Chondrocyte (in vitro differentiated cells): ENCODE measurements at places on chromosomes 1 and 21. TPM values are rescaled to one million over a fixed set of nuclear protein-coding genes. Genes with fewer than 3 reads are reported as not detected.

The CELA2B gene
- total RNA-seq: not detected in 3 replicates

DNA sequence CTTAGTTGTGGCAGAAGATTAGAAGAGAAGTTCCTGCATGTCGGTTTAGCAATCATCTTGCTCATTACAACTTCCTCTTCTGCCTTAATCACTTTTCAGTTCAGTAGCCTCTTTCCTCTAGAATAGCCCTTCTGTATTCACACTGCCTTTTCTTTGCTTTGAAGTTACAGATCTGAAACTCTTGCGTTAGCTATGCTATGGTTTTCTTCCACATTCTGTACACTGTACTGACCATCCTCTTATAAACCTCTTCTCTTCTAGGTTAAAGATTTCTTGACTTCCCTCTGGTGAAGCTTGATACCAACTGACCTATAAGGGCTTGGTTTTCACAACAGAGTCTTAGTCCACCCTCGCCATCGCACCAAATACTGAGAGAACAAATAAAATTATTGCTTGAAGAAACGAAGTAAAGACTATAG, 35.0 kb downstream of the C21orf91 start:
- no peak overlapping the region for H3K4me3 ChIP-seq
- peaks cover 23% of the 10 kb centered on the region for H3K36me3 ChIP-seq
- no peak for DNase-seq
- no peaks in the 10 kb centered on the region for H3K4me1 ChIP-seq

The TSHB gene
- not detected in 3 replicates for total RNA-seq

GRCh38 chr21:41821756-41822431, 55.0 kb upstream of the RIPK4 start:
- H3K4me3 ChIP-seq: no peak overlapping the region
- peaks cover 14% of the 10 kb centered on the region for H3K36me3 ChIP-seq
- H3K27ac ChIP-seq: no peak overlapping the region
- peaks cover 8% of the 10 kb centered on the region for H3K4me1 ChIP-seq
- H3K27me3 ChIP-seq: no peaks in the 10 kb centered on the region

- H3K4me1 ChIP-seq: peaks cover 31% of the 10 kb centered on the region
- no peak overlapping the region for H3K27ac ChIP-seq
- no peaks in the 10 kb centered on the region for H3K36me3 ChIP-seq
- H3K27me3 ChIP-seq: no peaks in the 10 kb centered on the region
Observed at GRCh38 chr1:43529206-43529731, 1.4 kb upstream of the PTPRF start.

The ESRRG gene
- total RNA-seq: not detected in 3 replicates

The KPRP gene
- not detected in 3 replicates for total RNA-seq

The TPTE gene
- not detected in 3 replicates for total RNA-seq

GRCh38 chr1:95701450-95702173, 467.6 kb downstream of the RWDD3 start:
- H3K27me3 ChIP-seq: no peaks in the 10 kb centered on the region
- peak; percentile 82 for DNase-seq
- H3K27ac ChIP-seq: no peak overlapping the region
- H3K36me3 ChIP-seq: no peaks in the 10 kb centered on the region
- H3K4me1 ChIP-seq: no peaks in the 10 kb centered on the region

- no peak overlapping the region for H3K27ac ChIP-seq
- no peak for DNase-seq
- H3K36me3 ChIP-seq: no peaks in the 10 kb centered on the region
- H3K27me3 ChIP-seq: no peaks in the 10 kb centered on the region
Observed at GRCh38 chr1:51189421-51190073, 46.5 kb upstream of the RNF11 start.

The NBPF6 gene
- not detected in 3 replicates for total RNA-seq

DNA sequence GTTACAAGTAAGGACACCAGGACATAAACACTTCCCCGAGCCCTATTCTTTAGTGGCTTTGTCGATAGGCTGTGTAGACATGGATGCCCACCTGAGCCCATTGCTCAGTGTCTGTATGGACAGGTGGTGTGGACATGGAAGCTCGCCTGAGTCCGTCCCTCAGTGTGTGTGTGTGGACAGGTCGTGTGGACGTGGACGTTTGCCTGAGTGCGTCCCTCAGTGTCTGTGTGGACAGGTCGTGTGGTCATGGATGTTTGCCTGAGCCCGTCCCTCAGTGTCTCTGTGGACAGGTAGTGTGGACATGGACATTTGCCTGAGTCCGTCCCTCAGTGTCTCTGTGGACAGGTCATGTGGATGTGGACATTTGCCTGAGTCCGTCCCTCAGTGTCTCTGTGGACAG, 38.7 kb upstream of the COL6A2 start:
- peak overlapping the region; percentile 81 for H3K27ac ChIP-seq
- no peak overlapping the region for H3K4me3 ChIP-seq
- no peaks in the 10 kb centered on the region for H3K36me3 ChIP-seq
- peak; percentile 62 for DNase-seq

The SLC44A5 gene
- 0.18 to 0.39 TPM (median 0.20 TPM) in 3 replicates for total RNA-seq

The SERPINC1 gene
- 0.22 to 0.51 TPM in 2 of 3 replicates, not detected in the other for total RNA-seq

GRCh38 chr1:95176861-95177260, 57.1 kb upstream of the RWDD3 start:
- peaks cover 6% of the 10 kb centered on the region for H3K4me1 ChIP-seq
- peaks cover 2% of the 10 kb centered on the region for H3K36me3 ChIP-seq
- no peaks in the 10 kb centered on the region for H3K27me3 ChIP-seq
- no peak overlapping the region for H3K4me3 ChIP-seq

The FLAD1 gene
- total RNA-seq: 23.0 to 30.8 TPM (median 28.7 TPM) in 3 replicates

The KCNA2 gene
- 0.12 to 0.33 TPM (median 0.17 TPM) in 3 replicates for total RNA-seq

DNA sequence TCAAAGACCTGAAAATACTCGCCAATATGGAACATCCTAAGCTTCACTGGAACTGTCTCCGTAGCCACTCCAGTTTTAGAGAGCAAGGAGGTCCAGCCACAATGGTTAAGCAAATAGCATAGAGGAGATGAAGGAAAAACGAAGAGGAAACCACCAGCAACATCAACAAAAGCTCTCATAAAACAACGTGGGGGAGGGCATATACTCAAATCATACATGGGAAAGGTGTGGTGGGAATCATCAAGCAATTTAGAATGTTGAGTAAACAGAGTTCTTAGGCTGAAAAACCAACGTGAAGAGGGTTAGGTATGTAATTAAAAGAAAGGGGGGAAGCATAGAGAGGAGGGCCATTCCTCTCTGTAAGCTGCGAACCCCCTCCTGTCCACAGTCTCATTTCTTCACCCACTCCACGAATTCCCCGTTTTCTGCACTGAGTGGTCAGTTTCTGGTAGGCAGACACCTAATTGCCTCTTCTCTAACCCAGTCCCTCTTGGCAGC, 1.0 kb downstream of the TMEM59 start:
- H3K4me3 ChIP-seq: no peak overlapping the region
- H3K4me1 ChIP-seq: peaks cover 15% of the 10 kb centered on the region
- no peaks in the 10 kb centered on the region for H3K27me3 ChIP-seq
- no peaks in the 10 kb centered on the region for H3K36me3 ChIP-seq
- no peak for DNase-seq

GRCh38 chr1:162206749-162207635, 137.5 kb downstream of the NOS1AP start:
- peaks cover 39% of the 10 kb centered on the region for H3K4me1 ChIP-seq
- no peak overlapping the region for H3K4me3 ChIP-seq
- H3K27me3 ChIP-seq: no peaks in the 10 kb centered on the region
- peaks cover 2% of the 10 kb centered on the region for H3K36me3 ChIP-seq
- no peak for DNase-seq

The AADACL4 gene
- not detected in 3 replicates for total RNA-seq

GRCh38 chr1:27316860-27317259, 5.1 kb upstream of the TMEM222 start:
- no peak overlapping the region for H3K27ac ChIP-seq
- peaks cover 4% of the 10 kb centered on the region for H3K27me3 ChIP-seq
- peaks cover 7% of the 10 kb centered on the region for H3K4me1 ChIP-seq

The WNT3A gene
- not detected in 3 replicates for total RNA-seq
